ENCODE measurements at places on chromosomes 2 and 18. TPM values are rescaled to one million over a fixed set of nuclear protein-coding genes. Genes with fewer than 3 reads are reported as not detected.

GRCh38 chr2:221286406-221286805 lies 285.7 kb downstream of the EPHA4 start:
- no peak for DNase-seq

- no peak for DNase-seq
Observed at GRCh38 chr2:195388028-195388427, 269.0 kb upstream of the SLC39A10 start.

DNA sequence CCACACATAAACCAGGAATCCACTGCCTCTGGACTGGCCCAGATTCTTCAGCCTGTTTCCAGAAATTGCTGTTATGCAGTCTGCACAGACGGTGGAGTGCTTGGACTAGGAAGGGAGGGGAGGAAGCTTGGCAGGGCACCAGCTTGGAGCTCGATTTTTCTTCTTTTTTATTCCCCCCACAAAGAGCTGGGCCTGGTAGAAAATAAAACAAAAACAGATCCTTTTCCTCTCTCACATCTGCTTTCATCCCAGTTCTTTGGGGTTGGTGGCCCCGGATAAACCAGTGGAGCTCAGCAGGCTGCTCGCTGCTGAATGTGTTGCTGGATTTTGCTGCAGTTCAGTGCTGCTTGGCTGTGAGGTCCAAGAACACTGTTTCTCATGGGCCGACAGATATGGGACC lies 16.0 kb downstream of the LRRTM1 start:
- no peak for DNase-seq

GRCh38 chr18:36786686-36787085 lies 42.1 kb downstream of the TPGS2 start:
- no peak for DNase-seq

DNA sequence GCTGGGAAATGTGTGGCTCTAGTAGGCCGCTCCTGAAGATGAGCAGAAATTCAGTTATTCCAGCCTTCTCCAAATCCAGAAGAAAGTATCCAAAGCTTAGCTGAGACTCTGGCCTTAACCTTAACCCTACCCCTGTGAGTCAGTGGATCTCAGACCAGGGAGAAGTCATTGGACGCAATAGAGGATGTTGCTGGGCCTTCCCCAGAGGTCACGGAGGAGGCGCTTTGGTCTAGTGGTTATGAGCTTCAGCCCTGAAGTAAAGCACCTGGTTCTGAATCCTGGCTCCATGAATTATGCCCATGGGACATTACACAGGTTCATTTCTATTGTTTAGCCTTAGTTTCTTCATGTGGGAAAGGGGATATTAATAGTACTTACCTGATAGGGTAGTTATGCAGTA lies 24.0 kb downstream of the PKDCC start:
- DNase-seq: no peak

GRCh38 chr18:57837917-57838548 lies 34.9 kb upstream of the ATP8B1 start:
- DNase-seq: no peak

IL1R2 gene
- not detected for total RNA-seq

ZNF804A gene
- total RNA-seq: not detected

IL1R1 gene
- total RNA-seq: 0.21 TPM

MC2R gene
- total RNA-seq: not detected

RNF125 gene
- total RNA-seq: 1.7 TPM

TNFAIP6 gene
- not detected for total RNA-seq

Data from cardiac muscle cell (in vitro differentiated cells and primary cell).